CD4-positive, alpha-beta T cell treated with Interleukin-15 for 4 hours (primary cell): ENCODE measurements at places on chromosomes 4 and X.

GRCh38 chr4:34466411-34466810 is 1777.9 kb downstream of the ARAP2 start:
- DNase-seq: no peak

- no peak for DNase-seq
These were observed 80.2 kb upstream of the BMP2K start for GRCh38 chr4:78695910-78696309.

GRCh38 chrX:85955510-85955909 is 91.8 kb downstream of the CHM start:
- no peak for DNase-seq

GRCh38 chrX:72016881-72017783 is 106.5 kb downstream of the NHSL2 start:
- no peak for DNase-seq

- no peak for DNase-seq
These were observed 191.3 kb downstream of the MID1IP1 start for GRCh38 chrX:38992441-38993096.

GRCh38 chrX:44099366-44099765 is 126.2 kb upstream of the NDP start:
- DNase-seq: no peak

DNA sequence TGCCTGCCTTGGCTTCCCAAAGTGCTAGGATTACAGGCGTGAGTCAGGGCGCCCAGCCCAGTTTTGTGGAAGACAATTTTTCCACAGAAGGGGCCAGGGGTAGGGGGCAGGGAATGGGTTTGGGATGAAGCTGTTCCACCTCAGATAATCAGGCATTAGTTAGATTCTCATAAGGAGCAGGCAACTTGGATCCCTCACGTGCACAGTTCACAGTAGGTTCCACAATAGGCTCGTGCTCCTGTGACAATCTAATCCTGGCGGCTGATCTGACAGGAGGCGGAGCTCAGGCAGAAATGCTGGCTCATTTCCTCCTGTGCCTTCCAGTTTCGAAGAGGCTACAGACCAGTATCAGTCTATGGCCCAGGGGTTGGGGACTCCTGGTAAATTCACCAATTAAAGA is 491.6 kb upstream of the AADAT start:
- DNase-seq: no peak

GRCh38 chr4:8662776-8663175 is 70.2 kb downstream of the CPZ start:
- DNase-seq: no peak

- DNase-seq: no peak
These were observed 11.2 kb downstream of the TRAPPC11 start for GRCh38 chr4:183670251-183670650.

DNA sequence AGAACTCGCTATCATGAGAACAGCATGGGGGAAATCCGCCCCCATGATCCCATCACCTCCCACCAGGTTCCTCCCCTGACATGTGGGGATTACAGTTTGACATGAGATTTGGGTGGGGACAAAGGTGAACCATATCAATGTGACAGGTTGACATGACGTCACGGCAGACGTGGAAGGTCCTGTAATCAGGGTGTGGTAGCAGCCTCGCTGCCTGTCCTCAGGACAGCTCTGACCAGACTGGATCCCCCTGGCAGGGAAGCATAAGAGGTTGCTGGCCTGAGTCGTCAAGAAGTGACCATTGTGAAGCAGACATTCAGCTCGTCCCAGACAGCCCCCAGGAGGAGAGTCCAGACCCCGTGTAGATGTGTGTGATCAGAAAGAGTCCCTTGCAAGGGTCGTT is 104.6 kb downstream of the TNIP2 start:
- DNase-seq: no peak

GRCh38 chrX:4547213-4547836 is 833.9 kb upstream of the PRKX start:
- peak; percentile 15 for DNase-seq

- no peak for DNase-seq
These were observed 82.5 kb downstream of the PPEF1 start for GRCh38 chrX:18789916-18790315.

- DNase-seq: no peak
These were observed 544.7 kb downstream of the NLGN4X start for GRCh38 chrX:5683996-5684395.

- no peak for DNase-seq
These were observed 27.5 kb downstream of the LNX1 start for GRCh38 chr4:53563824-53564223.

DNA sequence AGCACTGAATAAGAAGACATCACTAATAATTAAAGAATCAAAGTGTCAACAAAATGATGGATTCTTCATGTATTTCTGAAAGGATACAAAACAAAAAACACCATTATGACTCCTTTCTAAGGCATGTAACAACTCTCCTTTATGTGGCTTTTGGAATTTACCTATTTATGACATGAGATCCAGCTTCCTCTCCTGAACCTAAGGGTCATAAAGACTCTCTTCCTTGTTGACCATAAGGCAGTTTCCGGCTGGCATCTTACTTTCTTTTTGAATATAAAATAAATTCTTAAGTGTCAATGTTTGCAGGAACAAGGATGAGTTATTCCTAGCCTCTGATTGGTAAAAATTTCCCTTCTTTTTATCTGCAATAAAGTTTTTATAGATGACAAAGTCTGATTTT is 111.1 kb upstream of the GRPR start:
- DNase-seq: no peak

DNA sequence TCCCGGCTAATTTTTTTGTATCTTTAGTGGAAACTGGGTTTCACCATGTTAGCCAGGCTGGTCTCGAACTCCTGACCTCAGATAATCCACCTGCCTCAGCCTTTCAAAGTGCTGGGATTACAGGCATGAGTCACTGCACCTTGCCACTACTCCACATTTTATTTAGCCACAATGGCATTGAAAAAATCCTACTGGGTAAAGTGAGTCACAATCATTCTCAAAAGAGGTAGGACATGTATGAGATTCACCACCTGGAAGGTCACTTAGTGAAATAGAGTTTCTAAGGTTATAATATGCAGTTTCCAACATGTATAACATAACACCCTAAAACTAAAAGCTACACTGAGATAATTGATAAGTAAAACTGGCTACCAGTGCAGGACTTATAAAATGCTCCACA is 159.2 kb downstream of the BTC start:
- DNase-seq: no peak

- no peak for DNase-seq
These were observed 94.1 kb upstream of the ACSL4 start for GRCh38 chrX:109826954-109827708.

DNA sequence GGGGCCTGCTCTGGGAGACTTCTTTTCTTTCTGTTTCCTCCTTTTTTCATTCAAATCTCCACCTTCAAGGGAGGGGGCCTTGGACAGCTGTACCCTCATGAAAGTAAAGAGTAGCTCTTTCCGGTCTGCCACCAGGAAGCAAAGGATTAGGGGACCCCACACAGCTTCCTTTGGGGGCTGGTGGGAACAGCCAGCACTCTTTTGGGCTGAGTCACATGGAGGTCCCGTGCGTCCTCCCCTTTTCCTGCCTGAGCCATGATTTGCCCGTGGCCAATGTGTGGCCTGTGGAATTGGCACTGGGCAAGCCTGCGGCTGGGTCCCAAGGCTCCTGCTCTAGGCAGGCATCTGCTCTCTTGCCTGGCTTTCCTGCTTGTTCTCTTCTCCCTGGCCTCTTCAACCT is 65.5 kb downstream of the FHDC1 start:
- no peak for DNase-seq

GRCh38 chrX:19386679-19387078 is 43.0 kb downstream of the PDHA1 start:
- no peak for DNase-seq

DNA sequence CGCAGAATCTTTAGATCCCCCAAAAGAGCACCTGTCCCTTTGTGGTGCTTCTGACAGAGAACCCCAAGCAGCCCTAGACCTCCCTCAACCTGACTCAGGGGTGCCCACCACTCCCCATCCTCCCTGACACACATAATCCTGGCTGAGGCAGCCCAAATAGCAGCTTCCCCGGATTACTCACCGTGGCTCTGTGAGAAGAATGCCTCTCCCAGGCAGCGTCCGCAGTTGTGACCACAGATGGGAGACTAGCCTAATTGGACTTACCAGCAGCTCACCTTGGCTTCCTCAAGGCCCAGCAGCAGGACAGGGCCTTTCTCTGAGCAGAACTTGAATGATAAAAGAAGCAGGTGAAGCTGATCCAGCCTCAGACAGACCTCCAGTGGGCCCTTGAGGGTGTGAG is 10.3 kb upstream of the ODAPH start:
- no peak for DNase-seq

- peak; percentile 25 for DNase-seq
These were observed 31.9 kb downstream of the F8A1 start for GRCh38 chrX:154918060-154918483.

DNA sequence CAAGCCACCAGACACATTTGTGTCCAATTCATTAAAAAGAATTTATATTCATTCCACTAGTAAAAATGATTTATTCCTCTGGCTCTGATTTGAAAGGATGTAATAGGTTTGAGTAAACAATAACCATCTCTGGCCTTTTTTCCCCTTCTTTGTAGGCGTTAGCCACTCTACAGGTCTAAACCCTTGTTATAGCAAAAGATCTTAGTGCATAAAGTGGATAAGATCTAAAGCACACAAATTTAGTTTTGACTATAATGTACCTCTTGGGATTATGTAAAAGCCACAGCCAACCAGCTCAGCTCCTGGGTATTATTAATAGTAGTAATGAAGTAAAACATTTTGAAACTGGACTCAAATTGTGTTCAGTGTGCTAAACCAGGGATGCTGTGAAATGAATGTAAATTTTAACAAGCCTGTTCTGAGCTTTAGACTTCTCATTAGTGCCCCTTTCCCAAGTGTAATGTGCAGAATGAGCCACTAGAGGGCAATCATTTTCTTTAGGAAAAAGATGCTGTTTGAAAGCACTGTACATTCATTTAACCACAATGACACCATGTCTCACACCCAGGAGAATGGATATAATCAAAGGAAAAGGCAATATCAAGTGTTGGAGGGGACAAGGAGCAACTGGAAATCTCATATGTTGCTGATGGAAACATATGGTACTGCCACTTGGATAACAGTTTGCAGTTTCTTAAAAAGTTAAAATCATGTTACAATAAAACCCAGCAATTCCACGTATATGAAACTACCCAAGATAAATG is 69.7 kb downstream of the KLHL8 start:
- peak; percentile 78 for DNase-seq

DNA sequence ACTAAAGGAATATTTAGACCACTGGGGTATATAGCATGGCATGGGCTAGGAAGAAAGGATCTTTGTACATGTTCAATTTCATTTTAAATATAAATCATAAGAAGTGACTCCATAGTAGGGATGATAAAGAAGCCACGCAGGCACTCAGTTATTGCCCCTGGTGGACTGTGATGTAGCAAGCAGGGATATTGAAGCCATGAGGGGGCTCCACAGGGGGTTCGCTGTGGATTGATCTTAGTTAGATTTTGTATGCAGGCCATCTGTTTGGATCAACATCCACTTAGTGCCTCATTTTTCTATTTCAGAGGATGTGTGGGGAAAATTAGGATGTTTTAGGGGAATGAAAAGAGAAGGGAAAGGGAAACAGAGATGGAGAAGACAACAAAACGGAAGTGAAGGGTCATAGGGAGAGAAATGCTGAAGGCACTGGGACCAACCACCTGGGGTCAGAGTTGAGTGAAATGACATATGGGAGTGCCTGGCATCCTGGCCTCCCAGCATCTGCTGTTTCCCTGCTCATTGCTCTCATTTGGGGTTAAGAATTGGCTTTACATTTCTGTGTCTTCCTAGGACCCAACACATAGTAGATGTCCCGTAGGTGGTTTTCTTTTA is 11.2 kb upstream of the FREM3 start:
- DNase-seq: no peak
